Occipital lobe (tissue), 3 donors: ENCODE measurements at places on chromosomes 2 and 18. TPM values are rescaled to one million over a fixed set of nuclear protein-coding genes. Genes with fewer than 3 reads are reported as not detected.

DNA sequence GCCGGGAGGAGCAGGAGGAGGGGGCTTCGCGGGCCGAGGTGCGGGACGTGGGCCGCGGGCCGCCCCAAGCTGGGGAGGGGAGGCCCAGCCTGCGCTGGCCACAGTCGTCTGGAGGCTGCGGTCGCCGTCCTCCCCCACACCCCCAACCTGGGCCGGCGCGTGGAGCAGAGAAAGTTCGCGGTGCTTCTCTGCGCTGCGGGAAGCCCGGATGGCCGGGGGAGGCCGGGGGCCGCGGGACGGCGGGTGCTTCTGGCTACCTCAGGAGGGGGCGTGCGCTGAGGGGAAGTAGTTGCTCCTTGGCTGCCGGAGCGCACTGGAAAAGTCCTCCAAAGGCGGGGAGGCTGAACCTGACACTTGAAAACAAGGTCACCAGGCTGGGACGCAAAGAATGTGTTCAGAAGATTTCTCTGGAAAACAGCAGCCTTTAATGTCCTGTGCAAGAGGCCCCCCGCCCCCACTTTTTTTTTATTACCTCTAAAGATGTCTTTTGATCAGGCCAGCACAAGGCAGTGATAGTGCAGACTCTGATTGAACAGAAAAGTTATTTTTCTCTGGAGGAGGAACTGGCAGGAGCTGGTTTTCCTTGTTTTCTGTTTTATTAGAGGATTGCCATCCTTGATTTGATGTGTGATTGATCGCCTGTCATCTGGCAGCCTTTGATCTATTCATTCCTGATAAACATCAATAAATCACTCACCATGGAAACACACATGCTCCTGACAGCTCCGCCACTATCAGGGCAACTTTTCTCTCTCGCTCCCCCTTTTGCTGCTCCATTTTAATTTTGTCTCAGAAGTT, 1.6 kb downstream of the TSHZ1 start:
- no peak for DNase-seq

- no peak for DNase-seq
Measured at GRCh38 chr2:56680971-56681631, 497.3 kb downstream of the CCDC85A start.

GRCh38 chr2:217116610-217117009, 256.7 kb upstream of the TNP1 start:
- DNase-seq: no peak

DNA sequence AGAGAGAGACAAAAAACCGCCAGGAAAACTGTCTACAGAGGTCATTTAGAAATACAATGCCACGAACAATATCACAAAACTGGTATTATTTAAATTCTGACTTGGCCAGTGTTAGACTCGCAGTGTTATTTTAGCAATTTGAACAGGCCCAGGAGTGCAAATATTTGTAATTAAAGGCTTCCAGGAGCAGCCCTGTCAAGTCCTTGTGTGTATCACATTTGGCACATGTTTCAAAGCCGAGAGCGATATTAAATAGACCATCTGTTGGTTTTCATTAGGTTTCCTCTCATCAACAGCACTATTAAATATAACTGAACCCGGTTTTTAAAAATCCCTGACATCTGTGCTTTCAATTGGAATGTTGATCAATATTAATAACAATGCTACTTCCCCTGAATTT, 656.9 kb downstream of the TSN start:
- DNase-seq: no peak

DNA sequence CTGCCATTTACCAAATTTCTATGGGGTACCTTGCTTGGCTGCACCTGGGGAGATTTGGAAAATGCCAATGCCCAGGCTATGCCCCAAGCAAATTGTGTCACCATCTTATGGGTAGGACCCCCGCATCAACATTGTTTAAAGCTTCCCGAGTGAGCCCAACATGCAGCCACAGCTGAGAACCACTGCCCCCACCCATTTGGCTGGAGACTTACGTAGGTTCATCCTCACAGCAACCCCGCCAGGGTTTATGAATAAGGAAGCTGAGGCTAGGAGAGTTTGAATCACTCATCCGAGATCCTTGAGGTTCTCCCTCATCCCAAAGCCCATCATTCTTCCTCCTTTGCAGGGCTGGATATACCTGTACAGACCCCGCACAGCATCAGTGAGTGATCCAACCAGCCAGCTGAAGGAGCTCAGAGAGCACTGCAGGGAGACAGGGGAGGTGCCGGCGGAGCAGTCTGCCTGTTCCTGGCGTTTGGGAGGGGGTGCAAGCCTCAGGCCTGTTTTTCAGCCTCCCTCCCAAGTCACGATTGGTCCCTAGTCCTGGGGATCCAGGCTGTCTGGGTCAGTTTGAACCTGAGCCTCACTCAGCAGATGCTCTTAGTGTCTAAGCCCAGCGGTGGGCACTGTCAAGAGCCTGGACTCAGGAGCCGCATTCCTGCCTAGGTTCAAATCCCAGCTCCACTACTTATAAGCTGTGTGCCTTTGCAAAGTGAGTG, 164.9 kb downstream of the SMAD7 start:
- no peak for DNase-seq

Gene RAMP1
- total RNA-seq: 2.7 TPM

Gene RAD51AP2
- total RNA-seq: 0.47 TPM

Gene TXNL1
- total RNA-seq: 55.7 TPM

Gene NOL4
- 137 TPM for total RNA-seq

Gene HOXD11
- not detected for total RNA-seq

Gene IL18R1
- total RNA-seq: under 0.01 TPM

DNA sequence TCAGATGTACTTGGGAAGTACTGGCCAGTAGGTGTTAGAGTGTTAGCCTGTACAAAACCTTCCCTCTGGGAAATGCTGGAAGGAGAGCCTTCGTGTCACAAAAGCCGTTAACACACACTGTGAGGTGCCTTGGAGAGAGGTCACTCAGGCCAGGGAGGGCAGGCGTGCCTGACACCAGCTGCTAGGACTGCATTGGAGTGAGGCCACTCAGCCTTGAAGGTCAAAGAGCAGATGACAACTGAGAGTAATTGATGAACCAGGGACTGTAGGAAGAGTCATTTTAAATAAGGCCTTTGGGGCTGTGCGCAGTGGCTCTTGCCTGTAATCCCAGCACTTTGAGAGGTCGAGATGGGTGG, 45.4 kb downstream of the ASAP2 start:
- no peak for DNase-seq

Gene FZD7
- total RNA-seq: 7.0 TPM

Gene TRIB2
- 122 TPM for total RNA-seq

Gene SCG2
- 52.9 TPM for total RNA-seq

Gene CCL20
- not detected for total RNA-seq

GRCh38 chr2:200239216-200239615, 67.3 kb upstream of the SPATS2L start:
- DNase-seq: no peak

DNA sequence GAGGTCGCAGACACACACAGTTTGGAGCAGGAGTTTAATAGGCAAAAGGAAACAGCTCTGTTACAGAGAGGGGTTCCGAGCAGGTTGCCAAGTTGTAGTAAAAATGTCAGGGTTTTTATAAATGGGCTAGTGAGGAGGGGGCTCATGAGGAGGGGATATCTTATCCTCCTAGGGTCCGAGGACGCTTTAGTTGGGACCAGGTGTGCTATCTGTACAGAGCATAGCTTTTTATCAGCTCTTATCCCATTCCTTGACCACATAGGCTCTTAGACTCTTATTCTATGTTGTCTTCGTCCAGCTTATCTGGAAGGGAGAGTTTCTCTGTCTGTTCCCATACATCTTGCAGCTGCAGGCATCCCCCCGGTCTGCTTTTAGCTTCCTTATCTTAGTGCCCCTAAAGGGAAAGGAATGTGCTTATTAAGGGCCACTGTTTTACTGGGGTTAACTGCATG, 44.7 kb downstream of the PDK1 start:
- no peak for DNase-seq

Gene PAX8
- not detected for total RNA-seq

GRCh38 chr2:169999054-169999453, 171.8 kb downstream of the UBR3 start:
- no peak for DNase-seq

DNA sequence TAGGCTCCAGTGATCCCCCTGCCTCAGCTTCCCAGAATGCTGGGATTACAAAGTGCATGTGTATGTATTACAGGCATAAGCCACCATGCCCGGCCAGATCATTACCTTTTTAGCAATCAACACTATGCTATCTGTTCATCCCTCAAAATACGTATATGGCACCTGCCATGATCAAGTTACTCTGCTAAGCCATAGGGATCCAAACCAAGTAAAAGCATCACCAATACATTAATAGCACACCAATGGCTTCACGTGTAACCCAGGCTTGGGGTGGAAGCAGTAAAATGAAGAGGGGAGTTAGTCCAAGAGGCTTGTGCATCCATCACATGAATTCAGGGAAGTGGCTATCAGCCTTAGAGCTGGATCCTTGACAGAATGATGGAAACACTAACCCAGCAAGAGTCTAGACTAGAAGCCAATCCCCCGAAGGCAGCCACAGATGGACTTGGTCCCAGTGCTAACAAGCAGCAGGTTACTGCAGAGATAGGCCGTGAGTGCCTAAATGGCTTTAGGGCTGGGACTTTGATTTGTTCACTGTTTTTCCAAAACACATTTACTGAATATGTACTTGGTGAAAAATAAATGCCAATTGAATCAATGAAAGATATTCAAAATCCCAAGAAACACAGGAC, 11.3 kb downstream of the HDLBP start:
- DNase-seq: no peak
